ENCODE measurements at places on chromosomes 1 and 21.

GRCh38 chr1:167250482-167250881, 29.8 kb downstream of the POU2F1 start:
- no peak for DNase-seq

DNA sequence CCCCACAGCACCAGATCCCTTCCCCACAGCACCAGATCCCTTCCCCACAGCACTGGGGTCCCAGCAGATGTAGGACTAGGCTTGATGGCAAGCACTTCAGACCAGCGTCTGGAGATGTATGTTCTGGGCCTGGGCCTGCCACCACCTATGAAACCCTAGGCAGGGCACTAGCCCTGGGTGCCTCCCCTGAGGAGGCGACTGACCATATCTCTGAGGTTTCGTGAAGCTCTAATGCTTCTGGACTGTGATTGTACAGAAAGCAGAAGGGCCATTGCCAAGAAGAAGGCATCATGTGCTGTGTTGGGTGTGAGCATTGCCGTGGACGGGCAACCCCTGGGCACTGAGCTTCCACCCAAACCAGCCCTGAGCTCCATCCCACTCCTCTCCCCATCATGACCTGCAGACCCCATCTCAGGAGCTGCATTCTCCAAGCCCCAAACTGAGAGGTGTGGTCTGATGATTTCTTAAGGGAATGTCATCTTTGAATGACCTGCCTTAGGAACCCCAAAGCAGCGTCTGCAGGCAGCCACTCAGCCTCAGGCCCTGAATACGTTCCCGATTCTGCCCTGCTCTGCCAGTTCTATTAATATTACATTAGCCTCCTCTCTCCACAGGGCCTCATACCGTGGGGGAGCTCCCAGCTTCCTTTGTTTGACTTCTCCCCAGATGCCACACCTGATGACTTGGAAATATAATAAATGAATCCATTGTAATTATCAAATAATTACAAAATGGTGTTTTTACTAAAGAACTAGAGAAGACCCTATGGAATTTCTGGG, 163.4 kb downstream of the TRIM33 start:
- DNase-seq, result no peak

DNA sequence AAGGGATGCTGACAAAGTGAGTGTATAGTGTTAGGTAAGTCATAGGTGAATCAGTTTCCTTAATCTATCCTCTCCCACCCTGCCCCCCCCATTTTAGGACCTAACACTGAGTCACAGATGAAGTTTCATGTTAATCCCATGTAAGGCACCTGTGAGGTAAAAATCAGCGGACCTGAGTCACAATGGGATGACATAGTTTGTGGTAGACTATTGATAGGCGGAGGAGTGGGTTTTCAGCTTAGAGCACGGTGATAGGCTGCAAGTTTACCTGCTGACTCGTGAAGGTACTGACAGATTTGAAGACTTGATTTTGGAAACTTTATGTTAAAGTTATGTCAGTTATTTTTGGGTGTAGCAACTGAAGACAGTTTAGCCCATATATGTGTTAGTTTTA, 1.7 kb downstream of the TOR1AIP1 start:
- peak; percentile 61 for DNase-seq

GRCh38 chr1:89896105-89896942, 75.5 kb downstream of the LRRC8D start:
- no peak for DNase-seq

DNA sequence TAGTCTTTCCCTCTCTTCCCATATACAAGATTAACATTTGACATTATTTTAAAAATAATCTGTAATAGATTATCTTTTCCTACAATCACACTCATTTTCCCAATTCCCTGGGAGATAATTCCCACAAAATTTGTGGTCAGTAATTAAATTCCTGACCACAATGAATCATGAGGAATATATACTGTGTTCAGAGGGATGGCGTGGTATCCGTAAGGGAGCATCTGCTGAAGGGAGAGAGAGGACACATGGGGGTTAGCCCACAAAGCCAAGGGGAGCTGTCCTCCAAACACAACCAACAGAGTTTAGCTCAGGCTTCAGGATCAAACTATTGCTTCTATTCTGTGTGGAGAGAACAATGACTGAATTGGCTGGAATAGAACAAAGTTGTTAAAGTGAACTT, 57.1 kb upstream of the PPP2R5A start:
- no peak for DNase-seq

DNA sequence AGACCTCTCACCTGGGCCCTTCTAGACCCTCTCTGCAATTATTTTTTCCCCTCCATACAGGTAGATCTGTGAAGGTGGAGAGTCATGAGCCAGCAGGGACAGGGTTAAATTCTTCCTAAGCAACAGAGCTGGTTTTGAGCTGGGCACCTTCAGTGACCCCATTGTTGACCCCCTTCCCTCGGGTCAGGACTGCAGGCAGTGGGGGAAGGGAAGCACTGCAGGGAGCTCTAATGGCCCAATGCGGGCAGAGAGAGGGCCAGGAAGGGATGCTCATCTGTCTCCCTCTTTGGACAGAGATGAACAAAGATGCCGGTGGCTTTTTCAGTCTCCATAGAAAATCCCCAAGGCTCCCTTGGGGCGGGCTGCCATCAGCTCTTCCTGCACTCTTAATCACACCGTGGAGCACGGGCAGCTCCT, 21.4 kb downstream of the SOX13 start:
- DNase-seq, result no peak

DNA sequence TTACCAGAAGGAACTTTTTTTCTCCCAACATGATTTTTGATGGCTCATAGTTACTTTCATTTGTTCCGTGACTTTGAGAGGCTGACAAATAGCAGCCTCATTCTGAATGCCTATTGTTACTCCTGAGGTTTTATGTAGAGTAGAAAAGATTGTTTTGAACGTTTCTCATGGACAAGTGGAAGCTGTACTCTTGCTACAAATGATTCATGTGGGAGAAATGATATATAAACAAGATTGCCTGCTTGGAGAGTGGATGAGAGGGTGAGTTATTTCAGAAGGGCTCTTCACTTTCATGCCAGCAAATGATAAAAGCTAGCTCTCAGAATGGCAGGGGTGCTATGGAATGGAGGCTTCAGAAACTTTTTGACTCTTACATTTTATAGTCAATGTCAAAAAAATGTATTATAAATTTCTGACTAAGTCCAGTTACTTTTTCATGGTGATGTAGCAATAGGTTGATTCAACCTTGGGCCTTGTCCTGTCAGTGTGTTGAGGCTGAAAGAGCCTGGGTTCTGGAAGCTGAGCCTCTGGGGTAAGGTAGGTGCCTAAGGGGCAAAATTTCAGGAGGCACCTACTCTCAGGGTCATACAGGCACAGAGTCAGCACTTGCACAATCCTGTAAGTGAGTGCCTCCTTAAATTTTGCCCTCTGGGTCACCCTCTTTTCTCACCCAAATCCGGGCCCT, 19.4 kb downstream of the JUN start:
- no peak for DNase-seq

DNA sequence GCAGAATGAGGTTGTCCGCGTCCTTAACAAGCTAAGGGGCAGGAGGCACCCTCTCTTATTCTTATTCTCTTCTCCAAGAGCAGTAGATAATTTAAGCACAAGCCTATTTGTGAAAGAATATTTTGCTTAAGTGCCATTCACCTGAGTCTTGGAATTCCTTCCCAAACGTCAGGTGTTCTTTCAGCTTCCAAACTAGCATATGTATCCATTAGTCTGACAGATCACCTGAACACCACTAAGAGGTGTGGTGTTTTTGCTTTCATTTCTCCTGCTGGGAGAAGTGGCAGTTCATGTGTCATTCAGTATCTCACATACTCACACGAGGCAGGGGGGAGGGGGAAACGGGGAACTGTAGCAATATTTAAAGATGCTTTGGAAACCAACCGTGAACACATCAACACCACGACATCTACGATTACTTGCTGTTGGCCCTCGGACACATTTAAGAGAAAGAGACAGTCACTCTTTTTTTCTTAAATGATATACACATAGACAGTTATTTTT, 45.5 kb upstream of the RBM15 start:
- no peak for DNase-seq

GRCh38 chr1:114195819-114196218, 42.1 kb upstream of the SYT6 start:
- no peak for DNase-seq

- no peak for DNase-seq
Observed at GRCh38 chr1:227547310-227548118, 15.8 kb upstream of the ZNF678 start.

GRCh38 chr1:56147459-56147858, 431.9 kb downstream of the PLPP3 start:
- DNase-seq, result no peak

Data from stimulated activated CD4-positive, alpha-beta T cell treated with anti-CD3 and anti-CD28 coated beads, Interleukin-12 subunit alpha, Interleukin-12 subunit beta, amount 100 ng/mL, for 48 hours (primary cell).